Chondrocyte (in vitro differentiated cells): ENCODE measurements at places on chromosomes 1 and 21. TPM values are rescaled to one million over a fixed set of nuclear protein-coding genes. Genes with fewer than 3 reads are reported as not detected.

Gene AMPD1
- total RNA-seq = not detected in 3 replicates

Gene DPYD
- total RNA-seq = 5.3 to 46.3 TPM (median 6.8 TPM) in 3 replicates

Gene LCE1B
- total RNA-seq = not detected in 3 replicates

Gene CCDC17
- total RNA-seq = 0.90 to 2.8 TPM (median 0.90 TPM) in 3 replicates

Gene KLHDC9
- total RNA-seq = 1.1 to 4.4 TPM (median 1.6 TPM) in 3 replicates

Gene TSPAN2
- 218 to 498 TPM (median 227 TPM) in 3 replicates for total RNA-seq

Gene PBX1
- total RNA-seq = 21.5 to 38.0 TPM (median 23.0 TPM) in 3 replicates

Gene ZNF593OS
- total RNA-seq = not detected in 3 replicates

Gene CNIH3
- total RNA-seq = 1.5 to 2.6 TPM (median 2.1 TPM) in 3 replicates

Gene SLC5A3
- total RNA-seq = 47.6 to 92.7 TPM (median 48.0 TPM) in 3 replicates

Gene MINDY1
- 12.5 to 18.2 TPM (median 14.8 TPM) in 3 replicates for total RNA-seq

Gene REN
- not detected in 3 replicates for total RNA-seq

Gene PHGDH
- 65.8 to 300 TPM (median 274 TPM) in 3 replicates for total RNA-seq
